ENCODE measurements at places on chromosomes 11 and 22.

GRCh38 chr22:45645526-45646414 lies 25.9 kb upstream of the ATXN10 start:
- DNase-seq: no peak

- DNase-seq: no peak
Measured at GRCh38 chr11:120117991-120118390, 19.9 kb downstream of the TRIM29 start.

- DNase-seq: peak; percentile 20
Measured at GRCh38 chr11:69039501-69039900, 9.2 kb upstream of the TPCN2 start.

- DNase-seq: no peak
Measured at GRCh38 chr11:30254307-30255298, 23.8 kb downstream of the FSHB start.

DNA sequence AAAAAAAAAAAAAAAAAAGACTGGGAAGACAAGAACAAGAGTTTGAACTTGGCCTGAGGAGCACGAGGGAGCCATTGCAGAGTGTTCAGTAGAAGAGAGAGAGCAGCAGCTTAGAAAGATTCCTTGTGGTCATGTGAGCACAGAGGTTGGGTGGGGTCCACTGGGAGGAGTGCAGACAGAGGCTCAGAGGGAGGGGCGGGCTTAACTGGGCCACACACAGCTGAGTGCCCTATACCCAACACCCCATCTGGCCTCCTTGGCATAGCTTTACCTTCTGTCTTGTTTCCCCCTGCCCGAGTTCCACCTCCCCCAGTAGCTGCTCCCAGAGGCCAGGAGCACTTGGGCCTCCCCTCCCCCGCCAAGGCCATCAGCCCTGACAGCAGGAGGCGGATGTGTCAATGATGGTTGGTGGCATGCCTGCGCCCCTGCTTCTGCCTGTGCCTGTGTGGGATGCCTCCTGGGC lies 12.1 kb downstream of the C11orf86 start:
- DNase-seq: no peak

DNA sequence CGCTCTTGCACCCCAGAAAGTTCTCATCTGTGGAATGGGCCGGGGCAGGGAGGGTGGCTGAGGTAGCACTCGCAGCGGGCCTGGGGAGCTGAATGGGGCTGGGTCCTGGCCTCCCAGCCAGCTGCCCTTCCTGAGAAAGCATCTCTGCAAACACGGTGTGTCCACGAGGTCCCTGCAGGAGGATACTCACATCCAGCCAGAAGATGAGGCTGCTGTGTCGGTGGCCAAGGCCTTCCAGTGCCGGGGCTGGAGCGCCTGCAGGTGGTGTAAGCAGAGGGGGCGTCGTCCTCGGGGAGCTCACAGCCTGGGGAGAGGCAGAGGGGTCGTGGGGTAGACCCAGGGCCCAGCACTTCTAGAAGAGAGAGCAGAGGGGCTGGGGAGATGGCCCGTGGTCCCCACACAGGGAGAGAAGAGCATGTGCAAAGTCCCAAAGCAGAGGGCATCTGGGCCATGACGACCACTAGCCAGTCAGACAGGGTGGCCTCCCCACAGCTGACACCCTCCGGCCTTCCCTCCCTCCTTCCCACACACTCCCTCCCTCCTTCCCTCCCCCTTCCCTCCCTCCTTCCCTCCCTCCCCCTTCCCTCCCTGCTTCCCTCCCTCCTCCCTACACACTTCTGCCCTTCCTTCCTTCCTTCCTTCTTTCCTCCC lies 97.9 kb downstream of the WNT7B start:
- DNase-seq: no peak

DNA sequence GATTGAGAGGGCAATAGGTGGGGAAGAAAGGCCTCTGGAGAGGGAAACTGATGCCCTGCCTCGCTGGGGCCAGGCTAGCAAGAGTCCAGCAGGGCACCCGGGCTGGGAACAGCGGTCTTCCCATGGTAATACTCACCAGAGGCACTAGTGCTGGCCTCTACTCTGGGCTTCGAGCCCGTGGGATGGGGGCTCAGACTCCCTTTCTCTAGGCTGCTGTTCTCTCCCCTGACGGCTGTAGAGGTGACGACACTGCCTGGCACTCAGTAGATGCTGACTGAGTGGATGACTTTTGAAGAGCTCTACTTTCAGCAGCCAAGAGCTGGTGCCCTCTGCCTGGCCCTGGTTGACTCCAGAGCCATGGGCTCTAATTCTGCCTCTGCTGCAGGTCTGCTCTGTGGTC lies 818 bp upstream of the C1QTNF4 start:
- DNase-seq: no peak

DNA sequence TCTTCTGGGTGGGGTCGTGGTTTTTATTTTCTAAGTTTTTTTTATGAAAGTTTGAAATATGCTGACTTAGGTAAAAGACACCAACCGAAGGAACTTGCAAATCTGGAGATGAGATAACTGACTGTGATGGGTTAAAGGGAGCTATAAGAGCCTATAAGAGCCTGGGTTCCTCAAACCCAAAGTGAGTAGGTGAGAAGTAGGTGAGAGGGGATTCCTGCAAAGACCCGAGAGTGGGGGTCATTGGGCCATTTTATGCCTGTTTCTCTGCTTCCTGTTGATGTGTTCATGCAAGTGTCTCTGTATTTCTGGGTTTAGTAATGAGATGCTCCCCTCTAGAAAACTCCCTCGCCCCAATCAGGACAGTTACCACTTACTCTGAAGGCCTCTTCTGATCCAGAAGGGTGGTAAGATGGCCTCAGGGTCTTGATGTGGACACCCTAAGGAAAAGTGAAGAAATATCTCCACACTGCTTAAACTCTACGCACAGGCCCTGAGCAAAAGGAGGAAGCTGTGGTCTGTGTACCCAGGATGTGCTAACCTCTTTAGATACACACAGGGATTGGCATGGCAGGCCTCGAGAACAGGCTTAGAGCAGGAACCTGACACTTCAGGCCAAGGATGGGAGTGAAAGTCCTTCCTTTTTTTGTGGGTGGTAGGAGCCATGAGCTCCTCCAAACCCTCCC lies 1.8 kb downstream of the FLI1 start:
- no peak for DNase-seq

DNA sequence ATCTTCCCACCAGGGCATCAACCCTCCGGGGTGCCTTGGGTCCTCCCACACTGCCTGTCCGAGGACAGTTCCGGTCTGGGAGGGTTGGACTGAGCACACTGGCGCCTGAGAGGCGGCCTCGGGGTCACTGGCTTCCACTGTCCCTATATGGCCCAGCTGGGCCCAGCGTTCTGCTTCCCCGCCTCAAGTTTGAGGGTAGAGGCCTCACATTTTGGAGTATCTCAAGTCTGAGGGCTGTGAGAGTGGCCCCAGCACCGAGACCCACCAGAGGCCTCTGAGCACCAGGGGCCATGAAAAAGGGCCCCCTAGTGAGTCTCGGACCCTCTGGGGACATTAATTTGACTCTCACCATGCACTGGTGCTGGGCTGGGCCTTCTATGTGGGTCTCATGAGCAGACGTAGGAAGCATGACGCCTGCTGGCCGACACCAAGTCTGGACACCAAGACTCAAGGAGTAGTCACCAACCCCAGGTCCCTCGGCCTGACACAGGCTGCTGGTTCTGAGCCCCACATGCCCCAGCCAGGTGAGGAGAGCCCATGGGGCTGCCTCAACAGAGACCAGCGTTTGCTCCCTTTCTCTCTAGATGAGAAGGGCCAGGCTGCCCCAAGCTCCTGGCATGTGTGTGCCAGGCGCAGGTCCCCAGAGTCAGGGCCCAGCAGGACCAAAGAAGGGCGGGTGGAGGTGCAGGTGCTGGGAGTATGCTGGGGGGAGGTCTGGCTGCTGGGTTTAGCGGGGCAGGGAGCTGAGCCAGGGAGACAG lies 27.5 kb downstream of the ARVCF start:
- DNase-seq: no peak

GRCh38 chr22:26554956-26555355 lies 35.0 kb downstream of the TPST2 start:
- no peak for DNase-seq

DNA sequence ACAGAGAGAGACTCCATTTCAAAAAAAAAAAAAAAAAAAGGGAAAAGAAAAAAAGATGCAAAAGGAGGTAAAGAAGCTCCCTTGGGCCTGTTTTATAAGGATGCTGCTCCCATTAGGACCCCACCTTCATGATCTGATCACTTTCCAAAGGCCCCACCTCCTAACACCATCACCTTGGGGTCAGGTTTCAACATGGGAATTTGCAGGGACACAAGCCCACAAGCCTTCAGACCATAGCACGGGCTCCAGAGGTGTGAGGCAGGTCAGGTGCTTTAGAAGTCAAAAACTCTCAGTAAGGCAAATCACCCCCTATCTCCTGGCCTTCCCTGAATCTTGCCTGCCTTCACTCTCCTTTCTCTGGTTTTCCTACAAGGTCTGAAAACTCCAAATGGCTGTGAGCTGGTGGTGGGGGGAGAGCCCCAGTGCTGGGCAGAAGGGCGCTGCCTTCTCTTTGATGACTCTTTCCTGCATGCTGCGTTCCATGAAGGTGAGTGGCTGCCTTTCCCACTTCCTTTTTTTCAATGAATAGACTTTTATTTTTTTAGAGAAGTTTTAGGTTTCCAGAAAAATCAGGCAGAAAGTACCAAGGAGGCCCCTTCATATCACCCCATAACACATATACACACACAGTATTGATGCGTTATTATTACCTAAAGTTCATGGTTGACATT lies 13.2 kb downstream of the ASPHD2 start:
- DNase-seq: no peak

- DNase-seq: peak; percentile 86
Measured at GRCh38 chr22:32531931-32532819, 57.6 kb downstream of the FBXO7 start.

DNA sequence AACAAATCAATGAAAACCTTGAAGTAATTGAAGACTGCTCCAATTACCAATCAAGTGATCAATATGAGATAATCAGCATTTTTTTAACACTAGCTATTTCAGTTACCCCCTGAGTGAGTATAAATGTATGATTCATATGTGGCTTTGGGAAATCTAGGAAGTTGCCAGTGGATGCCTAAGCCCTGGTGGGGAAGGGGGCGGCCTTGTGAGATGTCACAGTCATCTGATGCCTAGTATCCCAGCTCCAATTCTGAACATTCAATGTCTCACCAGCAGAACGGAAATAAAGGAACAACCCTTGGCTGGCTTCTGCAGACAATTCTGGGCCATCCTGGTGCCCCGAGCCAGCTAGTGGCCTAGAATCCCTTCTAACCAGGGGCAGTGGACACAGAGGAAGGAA lies 58.5 kb upstream of the TIMP3 start:
- DNase-seq: no peak

GRCh38 chr11:65008016-65008415 lies 5.9 kb upstream of the ARL2 start:
- DNase-seq: no peak

DNA sequence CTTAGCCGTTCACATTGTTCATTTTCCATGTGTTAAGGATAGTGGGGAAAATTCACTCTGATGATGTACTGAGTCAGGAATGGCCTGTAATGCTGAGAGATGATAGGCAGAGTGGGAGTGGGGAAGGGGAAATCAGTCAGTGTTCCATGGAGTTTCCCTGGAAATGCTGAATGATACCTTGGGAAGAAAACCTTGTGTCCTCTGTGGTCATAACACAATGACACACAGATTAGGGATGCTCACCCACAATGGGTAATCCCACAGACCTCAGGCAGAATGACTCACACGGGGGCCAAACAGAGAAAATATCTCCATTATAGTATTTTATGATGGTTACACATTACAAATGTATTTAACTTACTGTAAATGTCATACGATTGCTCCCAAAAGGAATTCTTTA lies 118.0 kb downstream of the SNX19 start:
- DNase-seq: peak; percentile 91

DNA sequence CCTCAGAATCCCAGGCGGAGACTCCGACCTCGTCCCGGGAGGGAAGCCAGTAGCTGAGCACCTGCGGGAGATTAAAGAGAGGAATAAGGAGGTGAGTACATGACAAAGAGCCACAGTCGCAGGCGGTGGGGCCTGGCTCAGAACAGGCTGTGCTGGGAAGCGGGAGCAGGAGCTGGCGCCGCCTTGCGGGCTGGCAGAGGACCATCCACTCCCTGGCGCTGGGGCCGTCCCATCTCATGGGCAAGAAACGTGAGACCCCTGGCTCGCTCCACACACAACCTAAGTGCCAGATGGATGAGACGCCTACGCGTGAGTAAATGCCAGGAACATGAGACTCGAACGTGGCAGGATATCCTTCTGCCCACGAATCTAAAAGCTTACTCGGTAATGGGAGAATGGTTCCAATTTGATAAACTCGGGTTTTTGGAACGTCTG lies 6.3 kb downstream of the CEND1 start:
- peak; percentile 85 for DNase-seq

GRCh38 chr11:128630367-128631230 lies 43.2 kb upstream of the ETS1 start:
- DNase-seq: peak; percentile 53

DNA sequence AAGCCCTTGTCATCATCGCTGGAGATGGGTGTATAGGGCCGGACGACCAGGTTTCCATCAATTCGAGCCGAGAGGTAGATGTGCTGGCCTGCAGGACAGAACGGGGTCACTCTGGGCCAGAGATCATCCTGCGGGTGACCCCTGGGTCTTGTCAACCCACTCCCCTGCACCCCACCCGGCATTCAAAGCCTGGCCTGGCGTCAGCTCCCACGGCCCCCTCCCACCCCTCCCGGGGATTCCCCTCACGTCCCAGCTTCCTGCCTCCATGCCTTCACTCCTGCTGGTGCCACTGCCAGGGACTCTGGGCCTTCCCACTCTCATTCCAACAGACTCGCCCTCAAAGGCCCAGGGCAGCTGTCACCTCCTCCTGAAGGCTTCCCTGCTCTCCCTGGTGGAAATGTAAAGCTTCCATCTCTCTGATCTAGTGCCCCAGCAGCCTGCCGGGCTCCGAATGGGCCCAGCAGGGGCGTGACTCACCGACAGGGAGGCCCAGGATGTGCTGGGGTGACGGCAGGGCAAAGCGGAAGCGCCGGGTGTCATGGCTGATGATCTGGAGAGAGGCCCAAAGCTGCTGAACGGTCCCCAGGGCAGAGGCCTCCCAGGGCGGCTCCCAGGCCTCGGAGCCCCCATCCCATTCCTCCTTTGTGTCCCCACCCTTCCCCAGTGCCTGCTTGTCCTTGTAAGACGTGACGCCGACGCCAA lies 9.3 kb downstream of the ATP5MGL start:
- no peak for DNase-seq
